CD4-positive, alpha-beta memory T cell (primary cell): ENCODE measurements at places on chromosomes 3 and 15. TPM values are rescaled to one million over a fixed set of nuclear protein-coding genes. Genes with fewer than 3 reads are reported as not detected.

DNA sequence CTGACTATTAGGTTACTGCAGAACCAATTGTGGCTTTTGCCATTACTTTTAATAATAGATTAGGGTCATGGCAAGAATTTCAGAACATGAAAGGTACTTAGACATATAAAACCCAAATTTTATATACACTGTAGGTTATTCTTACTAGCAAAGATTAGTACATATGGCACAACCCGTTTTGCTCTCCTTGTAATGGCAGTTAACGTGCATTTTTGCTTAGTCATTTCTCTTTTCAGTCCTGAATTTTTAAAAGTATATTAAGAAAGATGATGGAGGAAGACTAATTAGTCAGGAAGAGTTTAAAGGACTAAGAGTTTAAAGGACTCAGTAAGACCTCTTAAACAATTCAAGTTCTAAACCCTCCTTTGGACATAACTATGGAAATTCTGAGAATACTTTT is 114.0 kb downstream of the PEAK1 start:
- DNase-seq: no peak

DNA sequence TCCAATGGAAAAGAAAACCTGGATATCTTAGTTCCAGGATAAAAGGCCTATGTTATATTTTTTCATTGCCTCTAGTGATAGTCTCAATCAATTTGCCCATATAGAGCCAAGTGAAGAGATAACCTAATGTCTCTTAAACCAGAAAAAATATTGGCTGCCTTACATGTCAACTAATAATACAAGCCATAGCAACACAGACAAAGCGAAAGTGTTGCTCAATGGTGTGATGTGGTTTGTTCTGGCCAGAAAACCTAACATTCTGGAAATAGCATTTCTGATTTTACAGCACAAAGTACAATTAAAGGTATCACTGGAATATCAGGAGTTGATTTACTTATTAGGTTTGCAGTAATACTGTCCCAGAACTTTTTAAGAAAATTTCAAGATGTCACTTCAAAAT is 101.5 kb downstream of the ATP8B4 start:
- DNase-seq: no peak

DNA sequence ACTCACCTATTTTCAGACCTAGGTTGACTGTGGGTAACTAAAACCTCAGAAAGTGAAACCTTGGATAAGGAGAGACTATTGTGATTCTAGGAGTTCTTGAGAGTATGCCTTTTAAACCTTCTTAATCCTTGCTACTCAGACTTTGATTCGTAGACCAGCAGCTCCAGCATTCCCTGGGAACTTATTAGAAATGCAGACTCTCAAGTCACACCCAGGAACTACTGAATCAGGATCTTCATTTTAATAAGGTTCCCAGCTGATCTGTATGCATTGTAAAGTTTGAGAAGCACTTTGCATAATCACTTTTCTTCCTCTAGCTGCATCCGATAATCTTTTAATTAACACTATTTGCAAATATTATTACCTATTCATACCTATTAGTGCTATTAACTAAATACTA is 480.3 kb upstream of the KCNMB2 start:
- DNase-seq: no peak

GRCh38 chr3:159941038-159942000 is 47.3 kb upstream of the IL12A start:
- DNase-seq: no peak

GRCh38 chr3:10547413-10547812 is 42.0 kb upstream of the ATP2B2 start:
- DNase-seq: no peak

DNA sequence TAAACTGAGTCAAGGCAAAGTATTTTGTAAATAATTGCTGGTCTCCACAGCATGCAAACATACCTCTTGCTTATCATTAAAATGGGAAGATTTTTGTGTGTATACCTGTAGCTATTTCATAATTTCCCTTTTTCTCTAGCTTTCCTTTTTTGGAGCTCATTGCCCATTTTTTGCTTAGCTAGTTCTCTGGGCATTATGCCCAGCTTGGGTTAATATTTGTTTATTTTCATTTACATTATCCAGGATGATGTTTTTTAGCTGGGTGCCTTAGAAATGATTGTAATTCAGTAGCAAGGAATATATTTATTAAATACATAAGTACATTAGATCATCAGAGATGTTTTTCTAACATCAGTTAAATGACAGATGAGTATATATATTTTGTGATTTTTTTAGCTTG is 1271.7 kb upstream of the GBE1 start:
- no peak for DNase-seq

ASB7 gene
- 19.5 TPM for total RNA-seq

ZNF385D gene
- total RNA-seq: not detected

NSMCE3 gene
- 18.9 TPM for total RNA-seq

ATP11B gene
- total RNA-seq: 119 TPM

SLC28A1 gene
- total RNA-seq: not detected

MUC20 gene
- total RNA-seq: 9.9 TPM

KIF7 gene
- total RNA-seq: not detected
